ENCODE measurements at places on chromosomes 16 and 17. TPM values are rescaled to one million over a fixed set of nuclear protein-coding genes. Genes with fewer than 3 reads are reported as not detected.

WDR81 gene
- total RNA-seq = 48.6 TPM

CSH2 gene
- total RNA-seq = not detected

CCL8 gene
- total RNA-seq = not detected

USP36 gene
- total RNA-seq = 21.6 TPM

PDILT gene
- total RNA-seq = not detected

CLEC18A gene
- 0.17 TPM for total RNA-seq

CNGB1 gene
- not detected for total RNA-seq

COX6A2 gene
- total RNA-seq = not detected

CES5A gene
- not detected for total RNA-seq

CHRNE gene
- total RNA-seq = 0.19 TPM

DYNLRB2 gene
- total RNA-seq = not detected

SGCA gene
- total RNA-seq = 207 TPM

PHOSPHO1 gene
- total RNA-seq = 0.13 TPM

HS3ST3A1 gene
- total RNA-seq = 19.8 TPM

QRICH2 gene
- total RNA-seq = 1.4 TPM

TM4SF5 gene
- total RNA-seq = not detected

GPR179 gene
- total RNA-seq = not detected

COL1A1 gene
- 356 TPM for total RNA-seq

CTRB2 gene
- total RNA-seq = not detected

UBB gene
- 1,176 TPM for total RNA-seq

NQO1 gene
- total RNA-seq = 494 TPM

RAB37 gene
- total RNA-seq = 0.19 TPM

GAS2L2 gene
- not detected for total RNA-seq

POLG2 gene
- 8.7 TPM for total RNA-seq

SCPEP1 gene
- 45.0 TPM for total RNA-seq

FMNL1 gene
- 19.8 TPM for total RNA-seq

ASIC2 gene
- total RNA-seq = not detected

CTF1 gene
- total RNA-seq = 2.5 TPM

ASPHD1 gene
- total RNA-seq = 8.9 TPM

PIK3R6 gene
- not detected for total RNA-seq

TBC1D3G gene
- not detected for total RNA-seq

C17orf67 gene
- 0.69 TPM for total RNA-seq

CSH1 gene
- not detected for total RNA-seq

FAM222B gene
- total RNA-seq = 18.0 TPM

KIF2B gene
- not detected for total RNA-seq

RGS11 gene
- total RNA-seq = 1.1 TPM

NPIPA8 gene
- total RNA-seq = not detected

GCGR gene
- not detected for total RNA-seq

ATP2A3 gene
- total RNA-seq = 0.77 TPM

TP53TG3D gene
- 2.4 TPM for total RNA-seq

LRRC75A gene
- total RNA-seq = 0.38 TPM

COPRS gene
- 131 TPM for total RNA-seq

CD300H gene
- not detected for total RNA-seq

NEK8 gene
- total RNA-seq = 2.2 TPM

KRT24 gene
- not detected for total RNA-seq

TOM1L1 gene
- total RNA-seq = 28.9 TPM

EFTUD2 gene
- 107 TPM for total RNA-seq

HS3ST2 gene
- total RNA-seq = not detected

DPEP1 gene
- total RNA-seq = 0.46 TPM

GAST gene
- not detected for total RNA-seq

IKZF3 gene
- not detected for total RNA-seq

VMO1 gene
- total RNA-seq = 0.17 TPM

KRTAP2-1 gene
- not detected for total RNA-seq

ANKRD40CL gene
- not detected for total RNA-seq

TMEM238L gene
- total RNA-seq = not detected

MT1H gene
- not detected for total RNA-seq

KRTAP3-2 gene
- total RNA-seq = not detected

CD19 gene
- not detected for total RNA-seq

IL17C gene
- total RNA-seq = not detected
